ENCODE measurements at places on chromosomes 6 and 20. TPM values are rescaled to one million over a fixed set of nuclear protein-coding genes. Genes with fewer than 3 reads are reported as not detected.

The FAXC gene
- 12.2 TPM for total RNA-seq

The TUBB gene
- total RNA-seq: 1,353 TPM

The STX11 gene
- 6.3 TPM for total RNA-seq

The PDE7B gene
- total RNA-seq: 0.17 TPM

The LHFPL5 gene
- not detected for total RNA-seq

The SLC16A10 gene
- 1.2 TPM for total RNA-seq

The TSPO2 gene
- total RNA-seq: not detected

The SCRT2 gene
- total RNA-seq: not detected

The PPP1R14C gene
- total RNA-seq: 17.5 TPM

The COL9A3 gene
- 6.1 TPM for total RNA-seq

Measured in Daoy (cell line).